ENCODE measurements at places on chromosomes 12 and 14.

- no peak for DNase-seq
These were observed 298.8 kb upstream of the TBX3 start for GRCh38 chr12:114982760-114983159.

DNA sequence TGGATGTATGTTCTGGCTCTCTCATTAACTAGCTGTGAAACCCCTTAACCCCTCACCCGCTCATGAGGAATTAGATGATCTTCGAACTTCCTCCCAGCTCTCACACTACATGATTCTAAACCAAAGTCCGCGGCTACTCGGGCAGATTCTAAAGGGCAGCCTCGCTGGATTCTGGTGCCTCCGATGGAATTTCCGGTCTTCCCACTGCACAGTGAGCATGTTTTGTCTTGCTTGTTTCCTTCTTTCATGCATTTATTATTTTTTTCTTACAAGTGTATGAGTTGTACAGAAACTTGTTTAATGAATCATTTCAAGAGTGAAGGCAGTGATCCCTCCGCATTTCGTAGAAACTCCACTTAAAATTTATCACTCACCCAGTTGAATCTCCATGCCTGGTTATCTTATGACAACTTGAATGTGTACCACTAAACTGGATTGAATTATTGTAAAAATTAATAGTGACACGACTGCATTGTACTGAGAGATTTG is 4.5 kb upstream of the HCAR3 start:
- DNase-seq = no peak

DNA sequence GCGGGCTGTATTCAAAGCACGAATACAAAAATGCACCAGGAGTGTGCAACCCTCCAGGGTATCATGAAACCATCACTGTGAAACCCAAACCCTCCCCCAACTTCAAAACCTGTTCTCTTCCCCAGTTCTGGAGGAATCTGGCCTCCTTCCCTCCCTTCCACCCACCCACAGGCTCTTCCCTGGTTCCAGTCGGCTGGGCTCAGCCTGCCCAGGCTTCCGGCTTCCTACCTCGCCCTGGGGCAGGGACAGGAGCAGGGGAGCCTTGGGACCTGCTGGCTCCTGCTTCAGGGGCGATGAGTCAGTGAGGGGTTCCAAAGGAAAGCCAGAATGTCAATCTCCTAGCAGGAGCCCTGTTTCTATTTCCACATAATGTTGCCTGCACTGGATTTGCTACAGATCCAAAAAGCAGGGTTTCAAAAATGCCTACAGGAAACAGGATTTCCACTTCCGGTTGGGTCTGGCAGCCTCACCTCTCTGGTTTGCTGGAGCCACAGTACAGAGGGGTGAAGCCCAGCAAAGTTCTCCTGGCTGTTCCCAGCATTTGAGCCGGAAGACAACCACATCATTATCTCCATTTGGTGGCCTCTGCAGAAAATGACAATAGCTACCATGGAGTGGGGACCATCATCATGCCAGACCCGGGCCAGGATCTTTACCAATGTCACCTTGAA is 278.3 kb downstream of the DPF3 start:
- DNase-seq = no peak

GRCh38 chr12:51224625-51225024 is 6.8 kb upstream of the POU6F1 start:
- no peak for DNase-seq

- DNase-seq = no peak
These were observed 49.9 kb downstream of the PRICKLE1 start for GRCh38 chr12:42539696-42540095.

DNA sequence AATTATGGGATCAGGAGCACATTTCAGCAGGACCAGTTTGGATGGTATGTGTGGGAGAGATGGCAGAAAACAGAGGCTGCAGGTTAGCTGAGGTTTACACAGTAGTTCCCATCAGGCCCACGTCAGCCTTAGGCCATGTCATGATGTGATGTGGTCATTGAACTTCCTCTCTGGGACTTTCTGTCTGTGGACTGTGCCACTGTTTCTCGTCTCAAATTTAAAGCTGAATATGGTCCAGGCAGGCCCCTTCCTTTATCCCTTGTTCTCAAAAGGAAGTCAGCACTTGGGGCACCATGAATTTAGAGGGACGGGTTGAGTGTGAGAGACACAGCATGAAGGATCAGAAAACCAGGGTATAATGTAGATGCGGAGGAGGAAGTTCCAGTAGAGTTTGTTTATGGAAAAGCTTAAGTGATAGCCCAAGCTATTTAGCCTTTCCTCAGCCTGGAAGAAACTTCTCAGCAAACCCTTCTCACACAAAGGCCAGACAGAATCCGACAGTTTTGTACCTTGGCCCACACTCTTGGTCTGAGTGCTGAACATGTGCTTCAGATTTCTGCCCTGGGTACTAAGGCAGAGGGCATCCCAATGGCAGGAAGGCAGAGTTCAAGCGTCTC is 3.6 kb upstream of the IGFBP6 start:
- no peak for DNase-seq

DNA sequence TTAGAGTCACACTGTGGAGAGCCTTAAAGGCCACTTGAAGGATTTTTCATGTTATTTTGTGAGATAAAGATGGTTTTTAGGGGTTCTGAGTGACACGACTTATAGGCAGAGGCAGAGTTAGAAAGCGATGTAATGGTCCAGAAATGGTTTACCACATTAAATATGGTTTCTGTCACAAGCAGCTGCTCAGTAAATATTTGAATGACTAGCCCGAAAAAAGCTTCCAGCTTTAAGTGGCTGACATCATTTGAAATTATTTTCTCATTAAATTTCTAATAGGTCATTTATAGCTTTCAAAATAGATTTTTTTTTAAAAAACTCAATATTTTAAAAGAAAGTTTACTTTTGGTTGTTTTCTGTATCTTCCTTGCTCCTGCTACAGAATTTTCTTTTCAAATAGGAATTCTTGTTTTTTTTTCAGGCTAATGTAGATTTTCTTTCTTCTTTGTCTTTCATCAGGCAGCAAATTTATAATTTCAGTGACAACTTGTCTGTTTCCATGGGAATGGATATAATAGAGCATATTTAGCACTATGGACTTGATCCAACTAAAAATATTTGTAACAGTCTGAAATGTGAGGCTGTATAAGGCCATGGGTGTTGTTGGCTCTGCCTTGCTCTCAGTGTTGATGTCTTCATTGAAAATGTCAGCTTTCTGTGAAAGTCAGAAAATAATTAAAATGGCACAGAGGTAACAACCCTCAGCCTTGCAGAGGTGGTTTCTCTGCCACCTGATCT is 700.0 kb downstream of the TMTC2 start:
- no peak for DNase-seq

DNA sequence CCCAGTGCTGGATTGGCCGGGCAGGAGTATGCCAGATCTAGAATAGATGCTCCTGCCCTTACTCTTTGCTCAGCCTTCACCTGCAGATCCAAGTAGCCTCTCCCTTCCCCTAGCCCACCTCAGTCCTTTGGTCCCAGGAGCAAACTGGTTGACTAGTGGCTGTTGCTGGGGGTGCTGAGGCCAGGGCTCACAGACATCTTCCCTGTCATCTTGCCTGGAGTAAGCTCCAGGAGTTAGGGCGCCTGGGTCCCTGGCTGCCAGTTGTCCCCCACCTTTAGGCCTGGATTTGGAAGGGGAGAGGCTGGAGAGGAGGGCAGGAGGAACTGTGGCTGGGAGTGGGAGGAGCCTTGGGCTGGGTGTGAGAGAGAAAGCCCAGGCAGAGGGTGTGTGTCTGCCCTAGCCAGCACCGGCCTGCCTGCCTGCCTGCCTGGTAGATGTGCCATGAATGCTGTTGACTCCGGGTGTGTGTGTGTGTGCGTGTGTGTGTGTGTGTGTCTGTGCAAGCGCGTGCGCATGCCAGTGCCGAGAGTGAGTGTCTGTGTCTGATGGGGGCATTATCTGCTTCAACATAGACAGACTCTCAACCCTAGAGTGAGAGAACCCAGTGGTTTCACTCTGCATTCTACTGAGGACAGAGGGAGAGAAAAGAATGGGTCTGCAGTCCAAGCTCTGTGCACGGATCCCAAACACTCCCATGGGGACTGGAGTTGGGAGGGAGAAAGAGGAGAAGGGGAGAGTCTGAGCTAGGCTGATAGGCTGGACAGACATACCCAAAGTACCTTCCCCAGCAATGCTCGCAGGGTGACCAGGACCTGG is 845 bp upstream of the RARG start:
- no peak for DNase-seq

Data from NCI-H1417 treated with DMSO at 0.1 percent for 48 hours (cell line).